NCI-H69 (cell line): ENCODE measurements at places on chromosomes 2 and 18.

DNA sequence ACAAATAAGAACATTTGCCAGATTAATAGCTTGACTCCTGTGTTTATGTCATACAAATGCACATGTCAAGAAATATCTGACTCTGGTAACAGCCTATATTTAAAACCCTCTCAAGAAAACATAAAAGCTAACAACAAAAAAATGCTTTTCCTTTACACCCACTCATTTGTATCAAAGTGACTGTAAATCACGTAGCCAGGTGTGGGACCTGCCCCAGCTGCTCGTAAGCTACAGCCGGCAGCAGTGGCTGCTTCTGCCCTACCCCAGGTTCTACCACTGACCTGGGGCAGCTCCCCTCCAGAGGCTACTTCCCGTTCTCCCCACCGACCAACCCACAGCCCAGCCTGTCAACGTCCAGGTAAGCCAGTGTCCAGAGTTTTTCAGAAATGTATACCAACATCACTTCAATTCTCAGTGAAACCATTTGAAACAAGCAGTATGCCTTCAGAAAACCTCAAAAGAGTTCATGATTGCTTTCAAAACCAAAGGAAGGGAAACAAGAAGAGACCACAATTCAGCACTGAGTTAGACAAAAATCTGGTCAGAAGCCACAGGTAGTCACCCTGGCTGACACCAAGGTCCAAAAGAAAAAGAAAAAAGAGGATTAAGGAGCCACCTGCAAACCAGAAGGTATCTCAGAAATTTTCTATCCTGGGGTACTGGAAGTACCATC lies 40.4 kb downstream of the KIDINS220 start:
- DNase-seq, result no peak

- no peak for DNase-seq
These were observed 614.3 kb upstream of the SLC8A1 start for GRCh38 chr2:41066168-41066567.

GRCh38 chr2:218329826-218330593 lies 26.6 kb upstream of the CATIP start:
- no peak for DNase-seq

GRCh38 chr18:49491857-49492693 lies 5.0 kb upstream of the C18orf32 start:
- peak; percentile 100 for DNase-seq

- DNase-seq, result peak; percentile 39
These were observed 40.2 kb upstream of the EML4 start for GRCh38 chr2:42128721-42129486.

DNA sequence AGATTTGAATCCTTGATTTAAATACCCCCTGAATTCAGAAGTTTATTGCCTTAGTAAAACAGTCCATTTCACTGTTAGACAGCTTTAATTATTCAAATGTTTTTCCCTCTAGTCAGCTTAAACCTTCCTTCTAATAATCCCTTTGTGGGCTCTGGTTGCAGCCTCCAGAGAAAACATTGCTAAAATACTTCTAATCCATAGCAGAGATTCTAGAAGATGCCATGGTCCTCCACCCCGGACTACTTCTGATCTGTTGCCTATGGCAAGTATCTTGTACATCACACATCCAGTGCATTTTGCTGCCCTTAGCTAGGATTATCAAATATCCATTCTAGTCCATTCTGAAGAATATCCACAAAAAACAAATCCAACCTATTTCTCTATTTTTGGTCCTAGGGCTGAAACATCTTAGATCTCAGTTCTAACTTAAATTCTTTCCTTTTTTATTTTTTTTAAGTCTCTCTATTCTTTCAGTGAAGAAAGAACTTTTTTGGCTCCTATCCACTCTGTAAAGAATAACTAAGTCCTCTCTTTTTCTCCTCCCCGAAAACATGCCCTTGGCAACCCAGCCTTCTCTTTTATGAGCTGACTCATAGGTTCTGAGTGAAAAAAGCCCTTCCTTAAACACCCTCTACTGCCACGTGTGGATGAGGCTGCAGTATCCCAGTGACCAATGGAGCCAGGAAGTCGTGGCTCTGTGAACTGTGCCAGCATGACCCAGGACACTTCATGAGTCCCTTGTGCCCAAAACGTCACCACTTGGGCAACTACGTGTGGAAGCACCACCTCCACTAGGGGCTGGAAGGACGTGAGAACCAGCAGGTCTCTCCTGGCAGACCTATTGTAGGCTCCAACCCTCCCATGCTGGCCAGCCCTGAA lies 349.8 kb downstream of the TNS1 start:
- DNase-seq, result no peak

- DNase-seq, result peak; percentile 100
These were observed 187.1 kb downstream of the ZBTB7C start for GRCh38 chr18:48222118-48222517.

DNA sequence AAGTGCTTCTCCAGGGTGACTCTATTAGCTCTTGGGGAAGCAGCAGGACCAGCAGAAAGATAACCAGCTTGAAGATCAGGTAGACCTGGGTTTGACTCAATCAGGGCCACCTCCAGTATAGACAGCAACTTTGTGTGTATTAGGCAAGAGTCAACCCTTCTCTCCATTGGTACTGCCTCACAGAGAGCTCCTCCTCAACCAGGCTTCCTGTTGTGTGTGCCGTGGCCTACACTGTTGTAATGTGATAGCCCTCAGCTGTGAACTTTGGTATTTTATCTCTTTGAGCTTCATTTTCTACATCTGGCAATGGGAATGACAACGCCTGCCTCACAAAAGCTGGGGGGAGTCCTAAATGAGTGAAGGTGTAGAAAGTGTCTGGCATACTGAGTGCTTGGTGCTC lies 17.0 kb upstream of the MAP3K20 start:
- no peak for DNase-seq
